ENCODE measurements at places on chromosomes 4 and X.

DNA sequence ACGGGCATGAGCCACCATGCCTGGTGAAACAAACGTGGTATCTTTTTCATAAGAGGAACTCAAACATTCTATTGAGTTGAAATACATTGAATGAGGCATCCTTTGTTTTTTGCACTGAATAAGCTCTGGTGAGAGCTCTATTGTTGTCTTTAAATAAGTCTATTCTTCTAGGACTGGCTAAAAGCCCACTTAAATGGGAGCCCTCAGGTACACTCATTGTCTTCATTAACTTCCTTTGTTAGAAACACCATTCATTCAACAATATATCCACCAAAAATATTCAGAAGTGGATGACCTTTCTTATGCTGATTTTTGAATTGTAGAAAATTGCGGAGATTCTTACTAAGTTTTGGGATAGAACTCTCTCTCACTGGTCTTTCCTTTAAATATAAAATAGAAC lies 568.0 kb downstream of the IL1RAPL1 start:
- no peak for DNase-seq

- no peak for DNase-seq
Measured at GRCh38 chr4:74932832-74933561, at the start of gene PARM1. Gene PARM1, plus strand, starts transcription at chr4:74933116. Its CDS starts 212 bp downstream, at chr4:74933328.

GRCh38 chr4:56958111-56958517 lies 19.3 kb downstream of the NOA1 start:
- no peak for DNase-seq

DNA sequence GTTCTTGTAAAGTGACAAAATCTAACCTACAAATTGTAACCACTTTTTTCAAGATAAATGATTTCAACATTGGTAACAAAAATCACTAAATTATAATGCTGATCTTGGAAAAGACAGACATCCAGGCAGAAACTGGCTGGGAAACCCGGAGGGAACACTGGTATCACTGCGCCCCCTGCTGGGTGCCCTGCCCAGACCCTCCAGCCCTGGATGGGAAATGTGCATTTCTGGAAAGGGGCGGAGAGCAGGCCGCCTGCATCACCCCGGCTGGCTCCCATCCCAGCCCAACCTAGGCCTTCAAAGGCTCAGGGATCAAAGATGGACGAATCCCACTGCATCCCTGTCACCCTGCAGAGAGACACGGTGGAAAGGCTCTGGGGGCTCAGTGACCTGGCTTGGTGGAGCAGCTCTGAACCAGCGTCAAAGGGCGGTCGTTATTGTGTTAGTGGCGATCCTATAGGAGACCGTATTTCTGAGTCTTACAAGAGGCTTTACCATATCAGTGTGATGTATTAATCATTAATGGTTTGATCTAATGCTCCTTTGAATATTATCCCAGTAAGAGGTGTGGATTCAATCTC lies 37.3 kb downstream of the ACOX3 start:
- no peak for DNase-seq

GRCh38 chrX:11558972-11559371 lies 106.7 kb downstream of the ARHGAP6 start:
- peak; percentile 29 for DNase-seq

DNA sequence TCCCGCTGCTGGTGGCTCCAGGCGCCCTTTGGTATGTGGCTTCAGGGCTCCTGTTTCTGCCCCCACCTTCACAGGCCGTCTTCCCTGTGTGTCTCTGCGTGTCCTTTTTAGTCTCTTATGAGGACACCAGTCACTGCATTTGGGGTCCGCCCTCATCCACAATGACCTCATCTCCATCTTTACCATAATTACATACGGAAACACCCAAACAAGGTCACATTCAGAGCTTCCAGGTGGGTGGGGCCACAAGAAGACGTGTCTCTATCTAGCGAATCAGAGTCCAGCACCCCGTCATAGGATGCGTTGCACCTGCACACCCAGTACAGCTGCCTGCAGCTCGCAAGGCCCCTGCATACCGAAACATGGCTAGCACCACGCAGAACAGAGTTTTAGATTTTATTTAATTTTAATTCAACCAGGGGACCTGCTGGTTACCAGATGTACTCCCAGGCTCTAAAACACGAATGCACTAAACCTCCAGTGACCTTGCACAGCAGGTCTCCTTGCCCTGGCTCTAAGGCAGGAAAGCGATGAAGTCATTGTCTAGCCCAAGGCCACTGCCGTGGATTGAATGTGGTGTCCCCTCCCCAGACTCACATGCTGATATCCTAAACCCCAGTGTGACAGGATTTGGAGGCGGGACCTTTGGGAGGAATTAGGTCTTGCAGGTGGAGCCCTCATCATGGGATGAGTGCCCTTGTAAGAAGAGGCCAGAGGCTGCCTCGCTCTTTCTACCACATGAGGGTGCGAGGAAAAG lies 30.3 kb downstream of the ABLIM2 start:
- DNase-seq, result no peak

DNA sequence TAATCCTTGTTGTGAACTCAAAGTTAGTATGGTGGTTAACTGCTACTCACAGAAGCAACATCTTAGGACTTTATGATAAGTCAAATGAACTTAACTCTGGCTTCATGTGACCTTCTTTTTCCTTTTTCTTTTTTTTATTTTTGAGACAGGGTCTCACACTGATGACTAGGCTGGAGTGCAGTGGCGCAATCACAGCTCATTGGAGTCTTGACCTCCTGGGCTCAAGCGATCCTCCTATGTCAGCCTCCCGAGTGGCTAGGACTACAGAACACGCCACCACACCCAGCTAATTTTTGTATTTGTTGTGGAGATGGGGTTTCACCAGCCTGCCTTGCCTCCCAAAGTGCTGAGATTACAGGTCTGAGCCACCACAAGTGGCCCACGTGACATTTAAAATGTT lies 22.4 kb downstream of the SEC31A start:
- DNase-seq, result no peak

Measured in T-helper 2 cell (primary cell).